ENCODE measurements at places on chromosomes 3 and 15. TPM values are rescaled to one million over a fixed set of nuclear protein-coding genes. Genes with fewer than 3 reads are reported as not detected.

SLC27A2 gene
- total RNA-seq = 3.5 TPM

AHSG gene
- total RNA-seq = not detected

GASK1A gene
- total RNA-seq = 22.6 TPM

DNA sequence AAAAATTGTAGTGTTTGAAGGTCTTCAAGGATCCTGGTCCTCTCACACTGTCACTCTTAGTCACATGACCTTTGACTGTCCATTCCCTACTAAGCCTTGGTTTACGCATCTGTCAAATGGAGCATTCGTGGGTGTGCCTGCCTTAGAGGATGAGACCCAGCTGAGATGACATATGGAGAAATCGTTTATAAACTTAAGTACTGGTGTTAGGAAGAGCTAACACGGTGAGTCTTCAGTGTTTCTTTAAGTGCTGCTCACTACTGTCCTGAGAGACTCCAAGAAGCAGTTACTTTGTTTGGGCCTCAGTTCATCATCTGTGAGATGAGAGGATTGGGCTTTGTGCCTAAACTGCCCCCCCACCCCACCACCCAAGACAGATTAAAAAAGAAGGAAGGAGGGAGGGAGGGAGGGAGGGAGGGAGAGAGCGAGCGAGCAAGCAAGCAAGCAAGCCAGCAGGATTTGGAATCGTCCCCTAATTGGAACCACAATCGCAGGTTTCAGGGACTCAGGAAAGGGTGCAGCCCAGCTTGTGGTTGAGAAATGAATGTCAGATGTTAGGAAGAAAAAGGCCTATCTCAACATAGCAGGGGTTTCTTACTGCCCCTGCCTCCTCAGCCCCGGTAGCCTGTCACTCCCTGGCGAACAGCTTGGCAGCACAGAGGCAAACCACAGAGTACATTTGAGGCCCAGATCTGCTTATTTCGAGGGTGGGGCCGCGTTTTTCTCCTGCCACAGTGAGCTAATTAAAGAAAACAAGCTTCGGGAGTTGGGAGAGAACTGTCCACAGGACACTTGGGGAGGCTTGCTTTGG lies 32.7 kb downstream of the SMAD3 start:
- no peaks in the 10 kb centered on the region for H3K36me3 ChIP-seq
- H3K27ac ChIP-seq = peak overlapping the region; percentile 80
- H3K27me3 ChIP-seq = no peaks in the 10 kb centered on the region
- no peak for DNase-seq

GRCh38 chr15:68672781-68673205 lies 94.0 kb downstream of the CORO2B start:
- no peak overlapping the region for H3K4me3 ChIP-seq
- peaks cover 3% of the 10 kb centered on the region for H3K27me3 ChIP-seq
- no peaks in the 10 kb centered on the region for H3K36me3 ChIP-seq
- DNase-seq = no peak
- H3K27ac ChIP-seq = no peak overlapping the region
- H3K4me1 ChIP-seq = no peaks in the 10 kb centered on the region

- H3K4me1 ChIP-seq = no peaks in the 10 kb centered on the region
- H3K27ac ChIP-seq = no peak overlapping the region
- peaks cover 21% of the 10 kb centered on the region for H3K27me3 ChIP-seq
- H3K36me3 ChIP-seq = no peaks in the 10 kb centered on the region
These were observed 15.5 kb downstream of the PAQR9 start for GRCh38 chr3:142947799-142948575.

DNA sequence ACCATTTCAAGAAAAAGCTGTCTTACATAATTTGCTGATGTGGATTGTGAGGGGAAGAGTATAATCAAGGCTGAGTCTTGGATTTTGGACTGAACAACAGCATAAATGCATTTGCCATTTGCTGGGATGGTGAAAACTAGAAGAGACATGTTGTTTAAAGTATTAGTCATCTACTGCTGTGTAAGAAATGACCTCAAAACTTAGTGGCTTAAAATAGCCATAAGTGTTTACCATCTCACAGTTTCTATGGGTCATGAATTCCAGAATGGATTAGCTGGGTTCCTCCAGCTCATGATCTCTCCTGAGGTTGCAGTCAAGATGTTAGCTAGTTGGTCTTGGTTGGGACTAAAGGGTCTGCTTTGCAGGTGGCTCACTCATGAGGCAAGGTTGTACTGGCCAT lies 66.2 kb downstream of the SCN11A start:
- H3K27me3 ChIP-seq = no peaks in the 10 kb centered on the region
- no peaks in the 10 kb centered on the region for H3K4me1 ChIP-seq
- H3K36me3 ChIP-seq = no peaks in the 10 kb centered on the region
- H3K4me3 ChIP-seq = no peak overlapping the region
- H3K27ac ChIP-seq = no peak overlapping the region
- DNase-seq = no peak

DNA sequence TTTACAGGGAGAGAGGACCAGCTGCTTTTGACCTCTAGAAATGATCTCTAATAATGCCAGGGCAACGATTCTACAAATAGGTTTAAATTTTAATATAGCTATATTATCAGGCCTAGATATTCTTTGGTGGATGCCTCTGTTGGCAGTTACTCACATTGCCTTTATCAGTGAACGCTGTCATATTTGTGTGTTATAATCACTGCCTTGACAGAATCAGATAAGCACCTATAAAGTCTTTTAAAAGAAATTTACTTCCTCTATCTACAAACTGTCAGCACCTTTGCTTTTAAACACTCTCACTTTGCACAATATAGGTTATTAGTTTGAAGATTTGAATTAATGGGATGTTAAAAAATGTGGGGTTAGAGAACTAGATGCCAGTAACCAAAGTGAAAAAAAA lies 324.1 kb downstream of the ZIC1 start:
- no peak overlapping the region for H3K27ac ChIP-seq
- no peak for DNase-seq

CADM2 gene
- 2.3 TPM for total RNA-seq

FGF7 gene
- 42.9 TPM for total RNA-seq
